ENCODE measurements at places on chromosomes 7 and 10.
A peak's percentile ranks its signal among the peaks of the same experiment; 100 is the strongest.

DNA sequence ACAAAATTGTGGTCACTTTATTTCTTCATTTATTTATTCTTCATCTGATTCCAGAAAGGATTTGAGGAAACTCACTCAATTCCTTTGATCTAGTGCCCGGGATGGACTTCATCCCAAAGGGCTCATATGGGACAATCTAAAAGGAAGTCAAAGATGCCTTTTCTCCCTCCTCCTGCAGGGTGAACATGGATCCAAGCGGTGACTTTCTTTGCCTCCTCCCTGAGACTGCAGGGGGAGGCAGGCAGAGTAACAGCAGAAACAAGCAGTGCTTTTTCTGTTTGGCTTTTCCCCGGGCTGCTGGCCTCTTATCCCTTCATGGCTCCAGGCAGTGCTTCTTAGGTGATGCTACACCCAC, 10.0 kb upstream of the DNMBP start:
- DNase-seq, result no peak

DNA sequence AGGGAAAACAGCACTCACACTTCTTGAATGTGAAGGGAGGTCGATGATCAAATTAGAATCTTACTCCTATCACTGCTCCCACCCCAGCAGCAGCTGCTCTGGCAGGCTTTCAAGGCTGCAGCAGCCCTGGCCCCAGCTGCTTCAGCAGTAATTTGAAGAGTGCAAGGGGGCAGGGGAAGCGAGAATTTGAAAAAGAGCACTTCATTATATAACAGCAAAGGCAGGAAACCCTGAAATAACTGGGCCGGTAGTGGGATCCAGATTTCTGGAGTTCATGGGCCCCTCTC, 44.9 kb downstream of the MYPN start:
- DNase-seq, result peak; percentile 13

DNA sequence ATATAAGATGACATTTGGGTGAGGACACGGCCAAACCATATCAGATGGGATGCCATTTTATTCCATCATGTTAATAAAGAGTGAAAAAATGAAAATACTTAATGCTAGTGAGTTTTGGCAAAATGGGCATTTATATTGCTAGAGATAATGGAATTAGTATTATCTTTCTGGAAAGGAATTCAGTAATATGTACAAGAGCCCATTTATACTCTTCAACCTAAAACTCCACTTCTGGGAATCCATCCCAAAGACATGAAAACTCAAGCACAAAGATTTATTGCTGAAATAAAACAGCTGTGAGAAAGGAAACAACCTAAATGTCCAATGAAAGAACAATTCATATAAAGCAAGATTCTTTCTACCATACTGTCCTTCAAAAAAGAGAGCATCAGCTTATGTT, 96.0 kb upstream of the TMEM168 start:
- no peak for DNase-seq

GRCh38 chr7:117113871-117114270, 160.6 kb downstream of the ST7 start:
- DNase-seq, result peak; percentile 69

DNA sequence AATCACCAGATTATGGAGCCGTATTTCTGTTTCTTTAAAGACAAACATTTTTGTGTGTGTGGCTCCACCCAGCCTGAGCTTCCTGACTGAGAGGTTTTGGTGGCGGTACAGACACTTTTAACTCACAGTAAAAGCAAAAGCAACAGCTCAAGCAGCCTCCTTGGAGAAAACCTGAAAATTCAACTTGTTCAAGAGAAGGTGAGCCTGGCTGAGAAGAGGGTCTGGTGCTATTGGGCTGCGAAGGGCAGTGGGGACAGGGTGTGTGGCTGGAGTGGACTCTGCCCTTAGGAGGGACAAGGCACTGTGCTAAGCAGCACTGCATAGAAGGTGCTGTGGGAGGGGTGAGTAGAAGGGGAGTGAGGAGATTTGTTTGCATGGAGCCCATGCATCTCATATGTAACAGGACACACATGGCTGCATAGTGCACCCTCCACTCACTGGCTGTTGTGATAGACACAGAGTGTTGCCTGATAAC, at the start of gene GIMAP7:
GIMAP7 (plus strand) TSS at position 125 of the 475 bp plus-strand sequence. CDS start 5,103 bp downstream, outside the sequence.
- no peak for DNase-seq

DNA sequence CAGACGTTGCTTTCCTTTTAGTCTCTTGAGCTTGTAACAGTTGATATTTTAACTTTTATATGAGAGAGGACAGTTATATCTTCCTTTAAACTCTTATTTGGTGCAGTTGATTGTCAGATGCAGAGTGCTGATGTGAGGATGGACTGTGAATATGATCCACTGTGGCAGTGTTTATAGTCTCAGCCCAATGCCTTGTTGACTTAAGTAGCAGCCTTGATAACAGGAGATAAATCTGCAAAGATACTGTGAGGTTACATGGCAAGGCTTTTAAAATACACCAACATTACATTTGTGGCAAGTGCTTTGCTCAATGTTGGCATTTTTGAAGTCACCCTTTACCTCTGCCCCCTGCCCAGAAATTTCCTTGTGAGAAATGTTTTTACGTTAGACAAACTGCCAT, 206.7 kb downstream of the AUTS2 start:
- no peak for DNase-seq

DNA sequence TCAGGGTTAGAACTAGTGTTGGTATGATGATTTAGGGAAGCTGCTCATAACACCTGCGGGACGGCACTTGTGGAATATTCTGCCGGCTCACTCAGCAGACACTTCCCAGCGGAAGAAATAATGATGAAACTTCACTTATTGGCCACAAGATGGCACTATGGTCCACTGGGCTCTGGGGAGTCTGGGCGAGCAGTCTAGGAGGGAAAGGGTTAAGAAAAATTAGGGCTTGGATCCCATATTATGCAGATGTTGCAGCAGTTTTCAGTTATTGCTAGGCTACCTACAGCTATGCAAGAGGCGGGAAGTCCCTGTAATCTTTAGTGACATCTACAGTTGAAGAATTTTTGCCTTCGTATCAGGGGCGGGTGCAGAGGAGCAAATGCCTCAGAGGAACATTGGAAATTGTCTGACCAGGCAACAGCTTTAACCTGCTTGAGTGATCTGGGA, 238.7 kb upstream of the PRSS58 start:
- DNase-seq, result no peak

DNA sequence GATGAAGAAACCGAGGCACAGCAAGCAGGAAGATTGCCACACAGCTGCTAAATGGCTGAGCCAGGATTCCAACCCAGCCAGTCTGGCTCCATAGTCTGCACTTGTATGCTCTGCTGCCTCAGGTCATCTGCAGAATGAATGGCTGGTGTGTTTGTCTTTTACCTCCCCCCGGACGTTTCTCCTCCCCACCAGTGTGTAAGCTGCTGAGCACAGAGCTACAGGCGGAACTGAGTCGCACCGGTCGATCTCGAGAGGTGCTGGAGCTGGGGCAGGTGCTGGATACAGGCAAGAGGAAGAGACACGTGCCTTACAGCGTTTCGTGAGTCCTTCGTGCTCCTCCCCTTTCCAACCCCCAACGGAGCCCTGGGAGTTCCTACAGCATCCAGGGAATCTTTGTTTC, 2.6 kb downstream of the CNPY4 start:
- DNase-seq, result peak; percentile 92

GRCh38 chr7:99514050-99514449, 9.6 kb downstream of the ZKSCAN5 start:
- DNase-seq, result no peak

- no peak for DNase-seq
These were observed 57.8 kb downstream of the COA1 start for GRCh38 chr7:43671521-43671920.

GRCh38 chr10:35089611-35090161, 455 bp downstream of the CUL2 start:
- DNase-seq, result no peak

GRCh38 chr10:79277579-79278269, 69.5 kb upstream of the PPIF start:
- no peak for DNase-seq

Data from NCI-H1092 treated with DMSO at 0.1 percent for 48 hours (cell line).